AG20443 (cell line): ENCODE measurements at places on chromosomes 4 and X.
A peak's percentile ranks its signal among the peaks of the same experiment; 100 is the strongest.

GRCh38 chr4:9931146-9931545 is 90.2 kb downstream of the SLC2A9 start:
- DNase-seq: no peak

DNA sequence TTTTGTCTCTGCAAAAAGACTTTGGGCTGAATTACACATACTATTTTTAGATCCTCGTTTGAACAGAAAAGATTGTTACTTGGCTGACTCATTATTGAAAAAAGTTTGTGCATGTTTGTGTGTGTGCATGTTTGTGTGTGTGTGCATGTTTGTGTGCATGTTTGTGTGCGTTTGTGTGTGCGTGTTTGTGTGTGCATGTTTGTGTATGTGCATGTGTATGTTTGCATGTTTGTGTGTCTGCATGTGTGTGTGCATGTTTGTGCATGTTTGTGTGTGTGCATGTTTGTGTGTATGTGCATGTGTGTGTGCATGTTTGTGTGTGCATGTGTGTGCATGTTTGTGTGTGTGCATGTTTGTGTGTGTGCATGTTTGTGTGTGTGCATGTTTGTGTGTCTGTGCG is 201.1 kb upstream of the FAT1 start:
- no peak for DNase-seq

DNA sequence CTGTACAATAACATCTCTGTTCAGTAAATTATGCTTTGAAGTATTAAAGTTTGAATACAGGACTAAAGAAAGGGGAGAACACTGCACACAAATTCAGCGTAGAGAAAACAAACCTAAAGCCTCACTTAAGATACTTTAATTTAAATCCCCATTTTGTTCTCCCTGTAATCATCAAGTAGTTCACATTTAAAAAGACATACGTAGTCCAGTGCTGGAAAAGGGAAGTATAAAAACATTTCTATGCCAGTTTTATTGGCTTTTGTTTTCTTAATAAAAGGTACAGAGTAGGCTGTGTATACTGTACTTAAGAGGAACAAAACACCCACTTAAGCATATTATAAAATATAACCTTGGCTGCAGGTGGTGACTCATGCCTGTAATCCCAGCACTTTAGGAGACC is 101.6 kb downstream of the FGF16 start:
- DNase-seq: no peak

DNA sequence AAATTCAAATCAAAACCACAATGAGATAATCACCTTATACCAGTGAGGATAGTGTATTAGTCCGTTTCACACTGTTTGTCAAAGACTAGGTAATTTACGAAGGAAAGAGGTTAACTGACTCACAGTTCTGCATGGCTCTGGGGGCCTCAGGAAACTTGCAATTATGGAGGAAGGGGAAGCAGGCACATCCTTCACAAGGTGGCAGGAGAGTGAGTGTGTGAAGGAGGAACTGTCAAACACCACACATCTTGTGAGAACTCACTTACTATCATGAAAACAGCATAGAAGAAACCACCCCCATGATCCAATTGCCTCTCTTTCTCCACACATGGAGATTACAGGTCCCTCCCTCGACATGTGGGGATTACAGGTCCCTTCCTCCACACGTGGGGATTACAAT is 54.7 kb upstream of the TRPC5 start:
- no peak for DNase-seq

DNA sequence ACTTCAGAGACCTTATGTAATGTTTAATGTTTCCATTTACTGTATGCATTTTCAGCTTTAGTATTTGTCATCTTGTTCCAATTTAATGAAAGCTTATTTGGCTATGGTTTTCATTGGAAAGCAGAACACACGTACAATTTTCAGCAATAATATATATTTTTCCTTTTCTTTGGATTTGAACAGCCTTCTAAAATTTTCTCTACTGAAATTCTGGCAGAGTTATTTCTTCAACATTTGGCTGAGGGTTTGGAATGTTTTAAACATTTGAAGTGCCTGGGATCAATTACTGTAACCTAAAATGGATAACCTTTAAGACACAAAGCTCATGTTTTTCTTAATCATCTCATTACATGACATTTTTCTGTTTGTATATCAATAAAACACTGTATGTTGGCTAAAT is 156.9 kb downstream of the TENM3 start:
- no peak for DNase-seq

GRCh38 chrX:48083212-48083611 is 11.8 kb upstream of the ZNF630 start:
- peak; percentile 78 for DNase-seq

- DNase-seq: no peak
Measured at GRCh38 chr4:38385093-38386004, 278.6 kb upstream of the KLF3 start.

DNA sequence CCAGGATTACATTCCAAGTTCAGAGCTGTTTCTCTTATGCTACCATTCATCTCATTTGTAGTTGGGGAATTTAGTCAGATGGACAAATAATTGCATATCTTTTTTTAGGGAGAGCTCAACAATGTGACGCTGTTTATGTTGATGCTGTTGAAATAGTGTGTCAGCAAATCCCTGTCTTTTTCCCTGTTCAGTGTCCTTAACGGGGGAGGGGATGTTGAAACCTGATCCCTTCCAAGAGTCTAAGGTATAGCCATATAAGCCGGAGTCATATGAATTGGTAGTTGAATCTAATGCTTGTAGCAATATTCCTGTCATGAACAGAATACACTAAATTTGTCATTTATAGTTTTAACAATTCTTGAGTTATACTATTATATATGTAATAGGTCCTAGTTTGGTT is 293.5 kb upstream of the FAT1 start:
- DNase-seq: no peak

DNA sequence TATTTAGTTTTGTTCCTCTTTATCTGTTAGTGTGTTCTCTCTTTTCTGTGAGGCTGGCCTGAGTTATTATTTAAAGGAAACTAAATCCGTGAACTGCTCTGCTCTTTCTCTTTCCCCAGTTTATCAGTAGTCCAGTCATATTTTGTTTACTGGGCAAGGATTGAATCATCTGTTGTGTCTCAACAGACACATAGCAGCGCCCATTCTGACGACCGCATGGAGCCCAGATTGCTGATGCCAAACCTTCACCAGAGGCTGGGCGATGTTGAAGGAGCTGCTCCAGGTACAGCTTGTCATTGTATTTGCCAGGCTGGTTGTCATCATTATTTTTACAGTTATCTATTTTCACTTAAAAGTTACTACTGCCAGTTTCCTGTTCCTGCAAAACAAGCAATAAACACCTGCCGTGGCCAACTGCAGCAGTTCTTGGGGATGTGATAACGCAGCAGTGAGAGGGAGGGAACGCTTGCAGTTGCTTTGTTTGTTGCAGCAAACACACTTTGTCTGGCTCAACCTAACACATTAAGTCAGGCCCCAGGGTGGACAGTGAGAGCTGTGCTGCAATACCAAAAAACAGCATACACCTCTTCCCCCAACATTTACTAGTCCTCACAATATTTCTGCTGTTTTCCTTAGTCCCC is 10.1 kb downstream of the REELD1 start:
- peak; percentile 25 for DNase-seq

DNA sequence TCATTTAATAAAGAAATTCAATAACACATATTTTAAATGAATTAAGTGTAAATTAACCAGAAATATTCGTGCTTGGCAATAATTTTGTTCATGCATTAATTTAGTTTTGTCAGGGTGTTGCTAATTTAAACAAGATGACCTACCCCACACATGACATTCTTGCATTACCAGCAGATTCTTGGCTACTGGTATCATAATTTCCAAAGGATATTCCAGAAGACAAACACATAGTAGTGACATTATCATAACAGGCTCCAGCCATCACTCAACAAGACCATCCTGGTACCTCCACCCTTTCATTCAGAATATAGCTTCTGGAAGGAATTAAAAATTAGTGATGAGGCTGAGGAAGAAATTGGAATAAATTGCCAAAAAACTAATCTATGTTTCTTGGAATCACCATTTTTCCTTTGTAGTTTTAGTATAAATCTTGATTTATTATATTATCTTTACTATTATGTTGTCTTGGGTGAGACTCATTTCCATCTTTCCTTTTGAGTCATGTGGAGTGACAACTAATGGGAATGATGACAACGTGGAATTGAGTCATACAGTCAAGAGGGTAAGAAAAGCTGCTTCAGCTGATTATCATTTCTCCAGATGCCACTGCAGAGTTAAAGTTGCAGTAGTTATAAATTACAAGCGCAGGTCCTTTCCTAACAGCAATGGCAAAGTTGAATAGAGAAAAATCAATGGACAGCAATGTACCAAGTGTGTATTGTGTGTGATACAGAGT is 30.9 kb upstream of the HHIP start:
- peak; percentile 16 for DNase-seq

DNA sequence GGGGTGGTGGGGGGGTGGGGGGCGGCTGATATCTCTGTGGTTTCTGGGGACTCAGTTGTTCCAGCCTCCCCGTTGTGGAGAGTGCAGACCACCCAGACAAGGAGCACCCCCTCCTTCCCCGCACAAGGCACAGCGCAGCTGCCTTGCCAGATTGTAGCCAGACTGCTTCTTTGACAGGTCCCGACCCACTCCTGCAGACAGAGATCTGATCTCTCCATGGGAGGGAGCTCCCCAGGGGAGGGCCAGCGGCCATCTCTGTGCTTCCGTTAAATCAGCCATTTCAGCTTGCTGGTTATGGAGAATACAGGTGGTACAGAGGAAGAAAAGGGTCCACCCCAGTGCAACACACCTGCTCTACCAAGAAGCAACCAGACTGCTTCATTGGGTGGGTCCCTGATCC is 80.8 kb downstream of the FGF16 start:
- no peak for DNase-seq

DNA sequence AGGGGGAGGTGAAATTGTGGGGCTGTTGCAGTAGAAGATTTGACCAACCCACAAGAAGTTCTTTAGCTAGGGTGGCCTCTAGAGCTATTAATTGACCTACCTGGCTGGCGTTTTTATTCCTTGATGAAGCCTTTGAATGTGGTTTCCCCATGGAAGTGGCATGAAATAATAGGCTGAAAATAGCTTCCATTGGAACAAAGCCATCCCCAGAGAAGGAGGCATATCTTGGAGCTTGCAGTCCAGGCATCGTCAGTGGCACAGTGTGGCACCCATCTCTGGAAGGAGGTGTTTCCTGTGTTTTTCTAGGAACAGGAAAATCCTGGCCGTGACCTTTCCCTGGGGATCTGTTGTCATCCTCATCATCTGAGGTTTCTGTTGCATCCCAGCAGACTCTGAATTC is 96.3 kb upstream of the WDR1 start:
- DNase-seq: no peak

DNA sequence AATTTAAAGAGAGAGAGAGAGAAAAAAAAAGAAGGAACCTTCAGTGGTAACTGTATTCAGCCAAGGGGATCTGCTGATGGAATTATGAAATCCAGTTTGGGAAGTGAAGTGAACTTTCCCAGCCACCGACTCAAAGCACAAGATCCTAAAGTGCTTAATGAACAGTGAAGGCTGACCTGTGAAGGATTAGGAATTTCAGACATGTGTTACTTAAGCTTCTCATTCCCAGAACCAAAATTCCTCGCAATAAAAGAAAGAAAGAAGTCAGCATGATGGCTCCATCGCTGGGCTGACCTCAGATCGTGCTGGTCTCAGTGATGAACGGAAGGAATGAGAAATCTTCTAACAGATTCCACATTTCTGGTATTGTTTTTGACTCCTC is 135.2 kb downstream of the ARSF start:
- DNase-seq: peak; percentile 36

DNA sequence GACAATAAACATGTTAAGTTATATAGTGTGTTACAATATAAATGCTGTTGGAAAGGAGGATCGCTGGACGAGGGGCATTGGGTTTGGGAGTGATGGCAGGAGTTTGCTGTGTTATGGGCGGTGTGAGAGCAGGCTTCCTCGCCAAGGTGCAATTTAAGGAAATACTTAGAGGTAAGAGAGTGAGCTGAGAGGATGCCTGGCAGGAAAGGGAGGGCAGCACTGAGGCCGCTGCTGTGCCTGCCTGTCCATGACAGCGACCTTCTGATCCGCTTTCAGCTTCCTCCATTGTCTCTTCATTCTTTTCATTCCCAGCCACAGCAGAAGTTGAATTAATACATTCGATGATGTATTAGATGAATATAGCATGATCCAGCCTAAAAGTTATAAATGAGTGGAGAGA is 41.2 kb upstream of the TBC1D14 start:
- no peak for DNase-seq

DNA sequence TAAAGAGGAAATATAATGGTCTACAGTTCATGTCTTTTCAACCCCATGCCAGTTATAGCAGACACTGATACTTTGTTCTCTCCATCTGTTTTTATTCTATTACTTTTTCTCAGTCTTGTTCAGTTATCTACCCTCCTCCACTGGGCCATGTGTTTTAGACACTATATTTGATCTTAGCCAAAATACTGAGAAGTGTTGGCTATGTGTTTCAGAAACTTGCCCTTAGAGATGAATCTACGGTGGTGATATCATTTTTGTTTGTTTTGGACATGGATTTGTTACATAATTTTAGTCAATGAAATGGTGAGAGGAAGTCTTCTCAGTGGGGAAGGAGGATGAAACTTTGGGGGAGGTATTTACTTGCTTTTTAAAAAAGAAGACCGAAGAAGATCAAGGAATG is 211.5 kb upstream of the DDX53 start:
- no peak for DNase-seq

- peak; percentile 84 for DNase-seq
Measured at GRCh38 chr4:76147454-76148141, 599 bp downstream of the NUP54 start.

DNA sequence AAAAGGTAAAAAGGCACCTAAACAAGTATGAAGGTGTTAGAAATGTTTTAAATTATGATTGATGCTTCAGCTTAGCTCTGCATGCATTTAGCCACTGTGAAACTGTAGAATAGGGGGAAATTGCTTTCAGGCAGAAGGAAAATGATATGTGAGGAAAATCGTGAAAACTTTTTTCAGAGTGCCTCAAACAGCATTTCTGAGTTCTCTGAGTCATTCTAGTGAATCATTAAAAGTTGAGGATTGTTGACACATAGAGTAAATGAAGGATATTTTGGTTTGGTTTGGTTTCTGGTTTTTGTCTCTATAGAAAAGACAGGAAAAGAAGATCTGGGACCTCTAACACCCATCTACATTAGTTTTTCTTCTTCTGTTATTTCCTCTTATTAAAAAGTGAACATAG is 332.5 kb upstream of the TRAM1L1 start:
- no peak for DNase-seq

- DNase-seq: no peak
Measured at GRCh38 chrX:68372665-68373064, 60.6 kb downstream of the OPHN1 start.

DNA sequence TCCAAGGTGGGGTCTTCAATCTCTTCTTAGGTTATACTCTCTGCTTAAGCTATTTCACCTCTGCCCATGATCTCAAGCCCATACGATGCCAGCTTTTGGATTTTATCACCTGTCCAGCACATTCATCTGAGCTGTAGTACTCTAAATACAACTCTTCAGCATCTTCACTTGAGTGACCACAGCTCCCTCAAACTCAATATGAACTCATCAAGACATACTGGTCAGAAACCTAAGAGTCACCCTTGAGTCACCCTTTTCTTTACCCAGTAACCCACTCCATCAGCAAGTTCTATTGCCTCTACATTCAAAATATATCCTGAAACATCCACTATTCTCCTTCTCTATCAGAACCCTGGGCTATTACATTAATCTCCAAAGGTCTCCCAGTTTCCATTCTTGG is 69.4 kb downstream of the DCHS2 start:
- DNase-seq: no peak
